Effector CD8-positive, alpha-beta T cell (primary cell): ENCODE measurements at places on chromosomes 7 and 10.

GRCh38 chr10:90167174-90168064 is 466.0 kb downstream of the KIF20B start:
- no peak for DNase-seq

DNA sequence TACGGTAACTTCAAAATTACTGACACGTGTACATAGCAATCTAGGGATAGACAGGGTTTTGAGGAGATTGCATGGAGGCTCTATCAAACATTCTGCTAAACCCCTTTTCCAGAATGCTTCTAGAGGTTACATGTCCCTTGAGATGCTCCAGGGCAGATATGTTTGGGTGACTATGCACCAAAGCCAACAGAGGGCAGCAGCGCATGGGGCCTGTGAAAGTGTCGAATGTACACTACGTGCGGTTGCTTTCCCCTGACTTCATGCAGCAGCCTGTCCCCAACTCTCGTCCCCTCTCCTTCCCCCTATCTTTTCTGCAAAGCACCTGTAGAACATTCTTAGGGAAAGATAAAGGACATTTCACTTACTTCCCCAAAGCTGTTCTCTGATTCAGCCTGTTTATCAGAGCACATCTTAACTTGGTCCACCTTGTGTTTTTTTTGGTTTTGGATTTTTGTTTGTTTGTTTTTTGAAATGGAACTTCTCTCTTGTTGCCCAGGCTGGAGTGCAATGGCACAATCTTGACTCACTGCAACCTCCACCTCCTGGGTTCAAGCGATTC is 90.2 kb downstream of the UBE3C start:
- DNase-seq = no peak

GRCh38 chr7:17422966-17423365 is 124.5 kb downstream of the AHR start:
- DNase-seq = no peak

- no peak for DNase-seq
These were observed 21.5 kb downstream of the ADARB2 start for GRCh38 chr10:1715821-1716220.

GRCh38 chr7:43295429-43295828 is 183.0 kb downstream of the HECW1 start:
- DNase-seq = no peak

DNA sequence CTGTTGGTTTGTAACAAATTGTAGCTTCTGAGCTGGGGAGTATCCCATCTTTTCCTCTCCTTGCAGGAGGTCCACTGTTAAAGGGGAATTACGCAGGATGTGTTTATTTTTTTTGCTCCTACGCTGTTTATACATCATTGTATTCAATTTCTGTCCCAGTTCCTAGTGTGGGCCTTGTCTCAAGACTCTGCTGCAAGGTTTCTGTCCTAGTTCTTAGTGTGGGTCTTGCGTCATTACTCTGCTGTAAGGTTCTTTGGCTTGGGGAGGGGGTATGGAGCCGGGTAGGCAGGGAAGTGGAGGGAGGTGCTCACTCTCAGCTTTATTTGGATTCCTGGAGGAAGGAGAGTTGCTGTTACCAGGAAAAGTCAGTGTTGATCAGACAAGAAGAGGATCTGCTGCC is 64.0 kb upstream of the TRIM8 start:
- DNase-seq = no peak

- no peak for DNase-seq
These were observed 95.3 kb downstream of the MYOF start for GRCh38 chr10:93386631-93387369.

GRCh38 chr7:24654305-24654704 is 81.1 kb downstream of the PALS2 start:
- DNase-seq = no peak

- DNase-seq = no peak
These were observed 50.4 kb downstream of the CALML3 start for GRCh38 chr10:5575144-5575481.

- DNase-seq = no peak
These were observed 452.2 kb upstream of the SORCS1 start for GRCh38 chr10:107616463-107617410.

- DNase-seq = no peak
These were observed 83.9 kb downstream of the CXCL12 start for GRCh38 chr10:44300666-44301649.

DNA sequence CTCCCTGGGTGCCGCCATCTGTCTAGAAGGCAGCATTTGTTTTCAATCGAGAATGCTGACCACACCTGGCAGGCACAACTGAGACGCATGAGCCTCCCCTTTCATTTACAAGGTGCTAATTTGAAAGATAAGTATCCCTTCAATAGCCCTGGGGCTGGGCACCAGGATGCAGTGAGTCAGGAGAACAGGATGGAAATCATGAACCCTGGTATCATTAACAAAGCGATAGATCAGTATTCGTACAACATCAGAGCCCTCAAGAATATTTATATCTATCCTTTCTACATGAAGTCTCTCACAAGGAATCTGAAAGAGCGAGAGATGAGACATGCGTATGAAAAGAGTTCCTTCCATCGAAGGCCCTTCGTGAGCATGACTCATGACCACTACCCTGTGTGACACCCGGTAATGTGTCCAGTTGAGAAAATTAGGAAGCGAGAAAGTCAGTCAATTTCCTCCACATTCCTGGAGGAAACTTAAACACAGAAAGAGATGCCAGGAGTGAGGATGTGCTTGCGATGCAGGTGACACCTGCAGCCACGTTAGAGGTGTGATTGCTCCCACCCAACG is 123.1 kb upstream of the PITRM1 start:
- no peak for DNase-seq

GRCh38 chr10:11317936-11318670 is 293.3 kb downstream of the USP6NL start:
- no peak for DNase-seq

- no peak for DNase-seq
These were observed 4.1 kb downstream of the AP4M1 start for GRCh38 chr7:100105534-100105933.

GRCh38 chr7:25545124-25546008 is 317.1 kb upstream of the NPVF start:
- no peak for DNase-seq

DNA sequence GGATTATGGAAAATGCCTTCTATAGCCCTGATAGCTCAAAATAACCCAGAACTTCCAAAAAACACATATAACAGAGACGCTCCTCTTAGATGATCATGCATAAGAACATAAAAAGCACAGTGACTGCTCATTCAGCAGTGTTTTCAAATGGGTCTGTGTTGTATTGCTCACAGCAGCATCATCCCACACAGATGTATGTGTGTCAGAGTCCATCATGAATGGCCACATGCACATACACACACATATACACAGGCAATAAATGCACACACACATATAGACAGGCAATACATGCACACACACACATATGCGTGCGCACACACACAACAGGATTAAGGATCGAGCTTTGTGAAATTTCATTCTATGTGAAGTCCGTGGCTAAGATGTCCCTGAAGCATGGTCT is 26.1 kb downstream of the TMEM273 start:
- no peak for DNase-seq

DNA sequence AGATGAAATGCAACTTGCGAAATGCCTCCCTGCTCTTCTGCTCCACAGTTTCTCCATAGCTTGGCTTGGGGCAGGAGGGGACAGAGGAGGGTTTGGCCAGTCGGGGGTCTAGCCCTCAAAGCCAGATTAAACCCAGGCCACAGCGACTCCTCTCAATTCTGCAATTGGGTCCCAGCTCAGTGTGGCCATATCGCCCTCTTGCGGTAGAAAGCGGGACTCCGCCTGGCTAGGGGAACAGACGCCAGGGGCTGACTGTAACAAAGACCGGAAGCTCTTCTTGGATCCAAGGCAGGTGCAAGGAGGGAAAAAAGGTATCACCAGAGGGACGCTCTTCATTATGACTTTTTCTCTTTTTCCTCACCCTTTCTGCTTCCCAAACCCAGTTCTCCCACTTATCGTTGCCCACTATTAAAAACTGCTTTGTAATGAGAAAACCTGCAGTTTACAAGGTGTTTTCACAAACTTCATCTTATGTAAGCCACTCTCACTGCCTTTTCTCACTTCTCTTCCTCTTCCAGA is 36.6 kb upstream of the TNPO3 start:
- peak; percentile 80 for DNase-seq

GRCh38 chr10:14653271-14654161 is 121.2 kb downstream of the FAM107B start:
- no peak for DNase-seq

DNA sequence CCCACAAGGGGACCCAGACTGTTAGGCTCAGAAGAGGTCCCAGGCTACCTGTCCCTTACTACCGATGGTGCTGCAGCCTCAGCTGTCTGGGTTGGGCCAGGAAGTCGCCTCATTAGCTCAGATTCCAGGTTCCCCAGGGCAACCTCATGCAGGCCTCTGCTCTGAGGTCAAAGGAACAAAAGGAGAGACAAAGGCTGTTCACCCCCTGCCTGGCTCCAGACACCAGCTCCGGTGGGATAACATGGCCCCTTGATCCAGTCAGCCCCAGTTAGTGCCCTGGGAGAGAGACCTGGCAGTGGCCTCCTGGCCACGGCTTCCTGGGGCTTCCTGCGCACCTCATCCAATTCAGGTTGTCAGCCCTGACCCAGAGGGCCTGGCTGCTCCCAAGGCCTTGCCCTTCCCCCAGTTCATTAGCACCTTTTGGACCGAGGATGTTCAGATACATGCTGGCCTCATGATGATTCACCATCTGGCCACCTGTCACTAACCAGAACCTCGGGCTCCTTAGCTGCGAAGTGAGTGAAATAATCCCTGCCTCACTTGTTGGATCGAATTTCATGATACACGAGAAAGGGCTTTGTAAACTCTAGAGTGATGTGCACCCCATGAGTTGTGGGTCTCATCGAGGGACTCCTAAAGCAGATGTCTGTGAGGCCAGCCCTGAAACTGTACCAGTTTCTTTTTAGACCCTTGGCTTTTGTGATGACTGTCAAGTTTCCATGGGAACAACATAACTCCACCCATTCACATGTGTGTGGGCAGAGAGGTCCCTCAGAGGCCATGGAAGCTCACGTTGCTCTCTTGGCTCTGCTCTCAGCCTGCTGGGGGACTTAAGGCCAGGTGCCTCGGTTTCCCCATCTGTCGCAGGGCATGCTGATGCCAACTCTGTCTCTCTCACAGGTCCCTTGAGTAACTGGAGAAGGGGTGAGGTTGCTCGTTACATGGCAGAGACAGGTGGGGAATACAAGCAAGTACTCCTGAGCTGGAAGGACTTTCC is 79.5 kb upstream of the PCBD1 start:
- no peak for DNase-seq

- no peak for DNase-seq
These were observed 43.1 kb upstream of the GPAM start for GRCh38 chr10:112226439-112227248.

DNA sequence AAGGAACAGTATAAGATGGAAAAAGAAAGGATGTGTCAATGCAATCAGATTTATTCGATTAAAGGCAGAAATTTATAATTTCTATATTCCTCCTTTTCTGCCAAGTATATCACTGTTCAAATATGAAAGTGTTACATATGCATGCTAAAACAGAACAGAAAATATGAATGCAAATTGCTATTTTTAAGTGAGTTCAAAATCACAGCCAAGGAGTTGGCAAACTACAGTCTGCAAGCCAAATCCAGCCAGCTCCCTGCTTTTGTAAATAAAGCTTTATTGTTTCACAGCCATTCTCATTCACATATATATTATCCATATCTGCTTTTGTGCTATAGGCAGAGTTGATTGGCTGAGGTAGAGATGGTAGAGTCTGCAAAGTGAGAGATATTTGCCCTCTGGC is 747.2 kb downstream of the ANKRD7 start:
- DNase-seq = no peak

- no peak for DNase-seq
These were observed 13.4 kb downstream of the CTBP2 start for GRCh38 chr10:125146791-125147579.

- DNase-seq = no peak
These were observed 135.0 kb downstream of the NT5C2 start for GRCh38 chr10:103058034-103058433.

DNA sequence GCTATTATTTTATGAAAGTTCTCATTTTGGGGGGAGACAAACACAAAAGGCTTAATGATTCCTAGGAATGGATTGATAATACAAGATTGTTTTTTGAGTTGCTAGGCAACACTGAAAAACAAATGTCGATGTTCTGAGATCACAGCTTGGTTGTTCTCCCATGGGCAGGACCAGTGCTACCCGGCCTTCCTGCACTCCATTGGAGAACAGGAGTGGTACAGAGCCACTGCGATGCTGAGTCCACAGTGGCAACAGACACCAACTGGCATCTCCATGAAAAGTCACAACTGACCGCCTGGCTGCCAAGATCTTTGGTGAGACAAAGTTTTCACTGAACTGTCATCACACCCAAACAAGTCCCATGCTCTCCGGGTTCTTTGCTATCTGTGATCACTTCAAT is 68.9 kb upstream of the NMT2 start:
- DNase-seq = no peak

- DNase-seq = no peak
These were observed 27.9 kb upstream of the R3HCC1L start for GRCh38 chr10:98106531-98106930.

GRCh38 chr10:11608159-11609013 is 3.1 kb downstream of the USP6NL start:
- DNase-seq = no peak
